ENCODE measurements at places on chromosomes 2 and 18. TPM values are rescaled to one million over a fixed set of nuclear protein-coding genes. Genes with fewer than 3 reads are reported as not detected.

DNA sequence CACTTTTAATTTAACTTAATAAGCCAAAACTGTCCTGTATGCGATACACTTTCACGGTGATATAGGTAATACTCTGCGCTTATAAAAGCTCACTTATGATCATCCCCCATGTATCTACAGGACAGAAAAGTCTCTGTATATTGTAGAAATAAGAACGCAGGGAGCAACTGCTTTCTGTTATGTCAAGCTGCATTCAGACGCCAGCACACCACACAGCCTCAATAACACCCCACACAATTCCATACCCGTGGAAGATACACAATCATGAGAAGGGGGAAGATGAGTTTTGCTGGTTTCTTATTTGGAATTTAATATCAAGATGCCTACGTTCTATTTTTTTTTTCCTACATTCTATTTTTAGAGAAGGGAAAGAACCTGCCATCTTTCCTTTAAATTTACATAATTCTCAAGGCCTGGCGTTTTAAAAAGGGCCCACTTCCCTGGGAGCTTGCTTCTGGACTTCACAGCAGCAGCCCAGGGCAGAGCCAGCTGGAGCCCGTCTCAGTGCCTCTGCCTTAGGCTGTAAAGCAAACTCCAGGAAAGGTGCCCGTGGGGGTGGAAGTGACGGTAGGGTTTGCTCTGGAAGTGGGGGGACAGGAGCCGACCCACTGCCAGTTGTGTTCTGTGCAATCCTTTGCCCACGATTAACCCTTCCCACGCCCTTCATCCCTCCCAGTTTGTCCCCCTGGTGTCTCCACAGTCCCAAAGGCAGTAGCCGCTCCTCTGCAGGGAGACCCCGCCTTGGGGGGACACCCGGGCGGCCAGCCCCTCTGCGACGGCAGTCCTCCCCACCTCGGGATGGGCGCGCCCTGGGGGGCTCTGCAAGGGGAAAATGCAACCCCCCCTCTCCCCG, 5.3 kb downstream of the PTGR3 start:
- DNase-seq, result no peak

- no peak for DNase-seq
Observed at GRCh38 chr18:60331890-60332289, 40.7 kb downstream of the MC4R start.

- DNase-seq, result peak; percentile 68
Observed at GRCh38 chr2:99481941-99482340, 7.9 kb downstream of the REV1 start.

DNA sequence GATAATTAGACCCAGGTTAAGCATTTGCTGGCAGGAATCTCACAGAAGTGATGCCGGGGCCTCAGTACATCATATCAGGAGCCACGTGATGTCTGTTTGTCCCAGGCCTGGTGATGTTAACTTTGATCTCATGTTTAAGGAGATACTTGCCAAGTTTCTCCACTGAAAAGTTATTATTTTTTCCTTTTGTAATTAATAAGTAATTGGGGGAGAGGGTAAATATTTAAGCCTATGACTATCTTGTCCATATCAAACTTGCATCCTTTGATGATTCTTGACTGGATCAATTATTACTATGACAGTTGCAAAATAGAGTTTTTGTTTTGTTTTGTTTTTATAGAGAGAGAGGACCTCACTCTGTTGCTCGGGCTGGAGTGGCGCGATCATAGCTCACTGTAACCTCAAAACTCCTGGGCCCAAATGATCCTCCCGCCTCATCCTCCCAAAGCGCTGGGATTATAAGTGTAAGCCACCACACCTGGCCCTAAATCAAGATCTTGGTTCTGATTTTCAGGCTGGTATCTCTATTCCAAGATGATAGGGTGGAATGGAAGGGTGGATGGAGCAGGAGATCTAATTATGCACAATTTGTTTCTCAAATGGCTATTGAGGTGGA, 46.4 kb downstream of the SLC4A1AP start:
- DNase-seq, result no peak

- DNase-seq, result peak; percentile 70
Observed at GRCh38 chr2:12861344-12861930, 144.7 kb downstream of the TRIB2 start.

GRCh38 chr18:48138660-48139430, 208.4 kb upstream of the SMAD2 start:
- DNase-seq, result no peak

MOGAT1 gene
- not detected for total RNA-seq

DSG4 gene
- not detected for total RNA-seq

RMC1 gene
- total RNA-seq, result 39.1 TPM

LRRTM1 gene
- not detected for total RNA-seq

INPP5D gene
- not detected for total RNA-seq

CSRNP3 gene
- 0.27 TPM for total RNA-seq

DIS3L2 gene
- total RNA-seq, result 10.6 TPM
